ENCODE measurements at places on chromosomes 2 and 18. TPM values are rescaled to one million over a fixed set of nuclear protein-coding genes. Genes with fewer than 3 reads are reported as not detected.

GRCh38 chr18:22169011-22169888 lies at the start of gene GATA6:
Gene GATA6, plus strand, starts transcription at chr18:22169589. Its CDS starts 1,556 bp downstream, at chr18:22171145.
- peak; percentile 91 for DNase-seq

GRCh38 chr18:73201940-73202339 lies 334.2 kb upstream of the NETO1 start:
- DNase-seq, result no peak

DNA sequence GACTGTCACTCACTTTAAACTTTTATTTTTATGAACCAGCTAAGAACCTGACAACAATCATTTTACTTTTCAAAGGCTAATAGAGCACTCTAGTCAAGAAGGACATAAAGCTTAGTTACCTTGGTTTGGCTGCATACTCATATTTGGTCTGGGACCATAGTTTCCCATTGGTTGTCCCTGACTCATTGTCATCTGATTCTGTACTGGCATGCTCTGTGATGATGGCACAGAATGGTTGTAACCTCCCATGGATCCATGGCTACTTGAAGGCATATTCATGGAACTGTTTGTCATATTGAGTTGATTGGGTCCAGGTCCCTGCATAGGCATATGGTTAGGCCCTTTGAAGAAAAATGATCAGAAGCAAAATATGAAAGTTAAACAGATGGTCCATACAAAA lies 37.9 kb downstream of the SS18 start:
- no peak for DNase-seq

- DNase-seq, result peak; percentile 50
Measured at GRCh38 chr2:159030674-159031380, 62.4 kb downstream of the TANC1 start.

DNA sequence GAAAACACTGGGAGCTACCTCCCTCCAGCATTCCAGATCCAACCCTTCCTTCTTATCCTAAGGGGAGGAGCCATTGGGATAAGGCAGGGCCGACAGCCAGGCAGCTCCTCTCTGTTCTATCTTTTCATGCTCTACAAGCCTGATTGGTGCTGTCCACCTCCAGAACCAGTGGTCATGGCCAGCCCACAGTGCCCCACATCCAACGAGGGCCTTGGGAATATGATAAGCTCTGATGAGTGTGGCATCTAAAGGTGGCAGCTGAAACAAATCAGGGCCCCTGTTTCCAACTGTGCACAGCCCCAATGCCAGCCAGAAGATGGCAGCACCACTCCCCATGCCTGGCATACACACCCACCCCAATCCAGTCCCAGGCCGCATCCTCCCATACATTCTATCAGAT lies 329.3 kb downstream of the C1D start:
- DNase-seq, result peak; percentile 46

- DNase-seq, result no peak
Measured at GRCh38 chr2:18061717-18062116, 183.2 kb downstream of the KCNS3 start.

DNA sequence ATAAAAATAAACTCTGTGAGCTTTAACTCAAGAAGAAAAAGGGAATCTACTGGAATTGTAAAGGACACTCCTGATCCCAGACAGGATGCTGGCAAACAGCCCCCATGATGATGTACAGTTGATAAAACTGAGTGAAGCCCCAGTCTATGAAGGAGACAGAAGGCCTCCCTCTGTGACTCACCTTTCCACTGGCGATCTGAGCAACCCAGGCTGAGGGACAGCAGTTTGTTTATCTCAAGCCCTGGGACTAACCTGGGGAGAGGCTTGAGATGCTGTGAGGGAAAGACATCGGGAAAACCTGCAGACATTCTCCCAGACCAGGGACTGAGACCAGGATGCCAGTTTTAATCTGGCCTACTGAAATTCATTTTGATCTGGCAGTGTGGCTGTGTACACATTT lies 104.5 kb upstream of the CDH2 start:
- no peak for DNase-seq

- no peak for DNase-seq
Measured at GRCh38 chr2:189249171-189249570, 69.6 kb upstream of the COL5A2 start.

The CD8B gene
- not detected for total RNA-seq

DNA sequence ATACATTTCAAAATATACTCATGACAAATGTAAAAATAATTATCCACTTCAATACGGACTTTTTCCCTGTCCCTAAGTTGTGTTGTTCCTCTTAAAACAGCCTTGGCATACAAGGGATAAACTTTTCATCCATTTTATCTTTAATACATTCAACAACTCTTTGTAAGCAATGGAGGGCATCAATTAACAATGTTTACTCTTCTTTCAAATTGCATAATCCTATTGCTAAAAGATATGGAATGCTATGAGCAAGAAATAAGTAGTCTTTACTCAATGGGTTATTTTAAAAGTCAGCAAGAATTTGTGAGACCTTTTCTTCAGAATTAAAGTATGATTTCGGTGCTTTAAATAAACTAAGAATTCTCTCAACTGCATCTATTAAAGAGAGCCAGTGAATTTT lies 41.9 kb downstream of the SCN9A start:
- no peak for DNase-seq

DNA sequence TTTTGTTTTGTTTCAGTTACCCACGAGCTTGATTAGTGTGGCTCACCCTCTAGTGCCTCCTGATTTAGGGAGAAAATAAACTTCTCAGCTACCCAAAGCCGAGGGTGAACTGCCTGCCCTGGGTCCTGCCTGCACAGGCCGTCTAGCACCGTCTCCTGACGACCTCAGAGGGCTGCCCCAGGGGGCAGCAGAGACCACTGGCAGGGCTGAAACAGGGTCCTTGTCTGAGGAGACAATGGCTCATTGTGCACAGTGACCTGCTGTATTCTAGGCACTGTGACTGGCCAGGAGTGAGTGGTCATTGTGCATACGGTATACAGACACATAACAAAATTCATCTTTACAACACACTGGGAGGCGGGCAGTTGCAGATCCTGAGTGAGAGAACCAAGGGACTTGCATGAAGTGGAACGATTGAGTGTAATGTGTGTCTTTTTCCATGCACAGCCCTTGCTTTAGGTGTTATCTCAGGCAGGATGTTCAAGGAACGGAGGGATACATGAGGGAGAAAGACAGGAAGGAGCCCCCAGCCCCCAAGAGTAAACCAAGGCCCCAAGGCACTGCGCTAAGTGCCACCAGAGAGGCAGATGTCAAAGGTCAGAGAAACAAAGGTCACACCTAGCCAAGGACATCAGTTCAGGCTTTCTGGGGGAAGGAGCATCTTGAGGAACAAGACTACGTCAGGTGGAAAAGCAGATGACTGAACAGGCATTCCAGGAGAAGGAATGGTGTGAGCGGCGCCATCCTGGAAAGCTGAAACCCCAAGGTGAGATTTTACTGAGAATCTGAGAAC lies 421.3 kb downstream of the LPIN1 start:
- DNase-seq, result no peak

GRCh38 chr2:161414042-161415033 lies 1.8 kb upstream of the TBR1 start:
- peak; percentile 58 for DNase-seq

All from HT-29 (cell line).